ENCODE measurements at places on chromosomes 6 and 20.

- no peak overlapping the region for H3K27ac ChIP-seq
- DNase-seq: no peak
- no peaks in the 10 kb centered on the region for H3K4me1 ChIP-seq
- no peaks in the 10 kb centered on the region for H3K27me3 ChIP-seq
- no peak overlapping the region for H3K4me3 ChIP-seq
Measured at GRCh38 chr6:51077821-51078518, 259.3 kb downstream of the TFAP2B start.

DNA sequence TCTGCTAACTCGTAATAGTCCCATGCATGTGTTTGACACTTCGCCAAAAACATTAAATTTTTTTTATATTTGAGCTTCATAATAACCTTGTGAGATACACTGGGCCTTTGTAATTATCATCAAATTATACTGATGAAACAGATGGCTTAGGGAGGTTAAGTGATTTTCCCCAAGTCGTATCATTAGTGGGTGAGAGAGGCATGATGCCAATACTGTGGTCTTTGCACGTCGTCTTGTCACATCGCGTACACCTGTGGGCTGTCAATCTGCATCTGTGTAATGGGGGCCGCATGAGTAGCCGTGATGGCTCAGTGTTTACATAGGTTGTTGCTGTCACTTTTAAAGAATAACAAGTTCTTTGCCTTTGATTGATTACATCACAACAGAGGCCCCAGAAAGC lies 1.7 kb downstream of the PRL start:
- no peaks in the 10 kb centered on the region for H3K4me1 ChIP-seq
- no peak for DNase-seq
- H3K36me3 ChIP-seq: no peaks in the 10 kb centered on the region
- no peak overlapping the region for H3K4me3 ChIP-seq
- no peak overlapping the region for H3K27ac ChIP-seq

- H3K4me3 ChIP-seq: peak overlapping the region; percentile 54
- H3K27ac ChIP-seq: peak overlapping the region; percentile 80
- peaks cover 60% of the 10 kb centered on the region for H3K27me3 ChIP-seq
- peaks cover 38% of the 10 kb centered on the region for H3K4me1 ChIP-seq
- H3K36me3 ChIP-seq: no peaks in the 10 kb centered on the region
Measured at GRCh38 chr6:150142097-150142669, 661 bp upstream of the PPP1R14C start.

DNA sequence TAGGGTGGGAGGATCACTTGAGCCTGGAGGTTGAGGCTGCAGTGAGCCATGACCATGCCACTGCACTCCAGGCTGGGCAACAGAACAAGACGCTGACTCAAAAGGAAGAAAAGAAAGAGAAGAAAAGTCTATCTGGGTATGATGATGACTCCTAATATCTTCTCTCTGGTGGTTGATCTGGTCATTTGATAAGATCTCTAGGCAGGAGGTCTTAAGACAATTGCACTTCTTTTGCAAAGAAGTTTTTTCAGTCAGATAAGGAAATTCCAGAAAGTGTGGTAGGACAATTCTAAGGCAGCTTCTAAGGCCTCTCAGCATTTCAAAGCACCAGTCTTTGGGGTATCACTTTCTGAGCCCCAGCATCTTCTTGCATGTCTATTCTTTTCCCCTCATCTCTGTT lies 7.7 kb upstream of the AIF1 start:
- H3K4me3 ChIP-seq: no peak overlapping the region
- DNase-seq: no peak
- no peaks in the 10 kb centered on the region for H3K36me3 ChIP-seq
- no peaks in the 10 kb centered on the region for H3K27me3 ChIP-seq
- H3K27ac ChIP-seq: no peak overlapping the region

DNA sequence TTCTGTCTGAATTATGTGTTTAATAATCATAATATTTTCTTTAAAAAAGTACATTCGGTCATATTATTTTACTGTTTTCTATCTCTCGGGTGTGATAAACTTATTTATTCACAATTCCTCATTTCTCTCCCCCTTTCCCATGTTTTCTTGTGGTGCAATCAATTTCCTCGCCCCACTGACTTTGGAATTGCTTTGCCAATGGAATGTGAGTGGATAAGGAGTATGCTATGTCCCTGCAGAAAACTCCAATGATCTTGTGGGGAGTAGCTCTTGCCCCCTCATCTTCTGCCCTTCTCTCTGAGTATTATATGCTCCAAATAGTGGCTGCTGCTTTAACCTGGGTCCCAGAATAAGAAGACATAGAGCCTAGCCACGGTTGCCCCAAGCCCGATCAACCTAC lies 64.1 kb downstream of the HMGN3 start:
- H3K27ac ChIP-seq: no peak overlapping the region
- no peaks in the 10 kb centered on the region for H3K27me3 ChIP-seq
- peaks cover 3% of the 10 kb centered on the region for H3K4me1 ChIP-seq
- H3K4me3 ChIP-seq: no peak overlapping the region
- no peak for DNase-seq

DNA sequence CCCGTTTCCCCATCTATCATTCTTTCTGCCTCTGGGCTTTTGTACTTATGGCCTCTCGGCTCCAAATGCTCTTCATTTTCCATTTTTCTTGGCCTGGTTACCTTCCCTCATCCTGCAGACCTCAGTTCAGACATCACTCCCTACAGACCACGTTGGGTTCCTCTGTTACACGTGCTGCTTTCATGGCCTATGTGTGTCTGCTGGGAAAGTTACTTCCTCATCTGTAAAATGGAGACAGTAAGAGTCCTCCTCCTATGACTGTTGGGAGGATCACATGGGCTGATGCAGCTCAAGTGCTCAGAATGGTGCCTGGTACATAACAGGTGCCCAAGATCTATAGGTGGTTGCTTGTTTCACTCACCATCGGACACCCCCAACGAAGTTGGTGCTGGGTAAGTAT lies 13.5 kb downstream of the KCNK17 start:
- no peaks in the 10 kb centered on the region for H3K27me3 ChIP-seq
- H3K27ac ChIP-seq: no peak overlapping the region
- no peak for DNase-seq
- H3K4me3 ChIP-seq: no peak overlapping the region
- H3K36me3 ChIP-seq: no peaks in the 10 kb centered on the region

DNA sequence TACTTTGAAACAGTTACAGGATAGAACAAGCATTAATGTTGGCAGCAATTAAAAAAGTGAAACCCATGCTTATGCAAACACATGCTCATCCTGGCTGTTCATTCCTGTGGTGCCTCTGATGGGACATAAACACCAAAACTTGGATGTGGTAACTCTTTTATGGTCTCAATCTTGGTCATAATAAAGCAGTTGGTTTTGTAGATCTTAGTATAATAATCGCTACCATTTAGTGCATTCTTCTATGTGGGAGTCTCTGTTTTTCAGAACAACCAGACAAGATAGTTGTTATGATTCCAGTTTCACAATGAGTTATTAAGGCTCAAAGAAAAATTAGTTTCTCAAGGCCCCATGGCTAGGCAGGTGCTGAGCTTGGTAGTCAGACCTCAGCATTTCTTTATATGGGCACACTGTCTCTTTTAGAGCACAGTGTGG lies 184.0 kb downstream of the UTRN start:
- no peak for DNase-seq
- H3K4me1 ChIP-seq: no peaks in the 10 kb centered on the region
- H3K4me3 ChIP-seq: no peak overlapping the region
- no peaks in the 10 kb centered on the region for H3K27me3 ChIP-seq
- H3K27ac ChIP-seq: no peak overlapping the region
- H3K36me3 ChIP-seq: peaks cover 29% of the 10 kb centered on the region

DNA sequence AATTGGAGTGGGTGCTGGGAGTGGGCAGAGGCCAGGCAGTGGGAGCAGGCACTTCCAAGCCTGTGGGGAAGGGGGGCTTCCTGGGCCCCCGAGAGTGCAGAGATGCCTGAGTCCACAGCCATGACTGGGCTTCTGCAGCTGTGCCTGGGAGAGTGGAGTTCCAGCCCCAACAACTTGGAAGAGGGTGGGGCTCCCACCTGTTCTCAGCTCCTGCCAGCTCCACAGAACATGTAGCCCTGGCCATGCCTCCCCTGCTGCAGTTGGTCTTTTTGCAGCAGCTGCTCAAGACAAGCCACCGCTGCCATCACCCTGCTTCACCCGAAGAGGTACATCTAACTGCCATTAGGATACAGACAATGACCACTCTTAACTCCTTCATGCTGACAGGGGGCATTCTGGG lies 1092.3 kb downstream of the KHDRBS2 start:
- no peaks in the 10 kb centered on the region for H3K27me3 ChIP-seq
- DNase-seq: no peak
- H3K4me3 ChIP-seq: no peak overlapping the region
- no peaks in the 10 kb centered on the region for H3K36me3 ChIP-seq

DNA sequence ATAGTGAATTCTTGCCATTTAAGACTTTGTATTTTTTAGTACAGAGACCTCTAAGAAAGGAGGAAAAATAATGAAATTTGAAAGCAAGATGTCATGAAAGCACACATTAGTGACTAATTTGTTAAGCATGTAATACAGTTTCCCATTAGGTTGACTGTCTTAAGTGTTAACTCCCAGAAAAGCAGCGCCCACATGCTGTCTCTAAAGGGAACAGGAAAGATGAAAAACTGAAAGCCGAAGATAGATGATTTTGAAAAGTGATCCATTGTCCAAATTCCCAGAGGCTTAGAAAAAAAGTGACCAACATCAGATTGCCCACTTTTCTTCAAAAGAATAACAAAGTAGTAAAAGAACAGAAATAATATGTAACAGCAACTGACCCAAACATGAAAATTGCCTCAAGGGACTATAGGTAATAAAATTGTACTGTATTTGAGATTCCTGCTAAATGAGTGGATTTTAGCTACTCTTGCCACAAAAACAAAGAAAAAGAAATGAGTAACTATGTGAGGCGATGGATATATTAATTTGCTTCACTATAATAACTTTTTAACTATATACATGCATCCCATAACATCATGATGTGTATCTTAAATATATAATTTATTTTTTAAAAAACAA lies 83.2 kb upstream of the OGFRL1 start:
- H3K27ac ChIP-seq: no peak overlapping the region
- no peak for DNase-seq
- no peaks in the 10 kb centered on the region for H3K27me3 ChIP-seq

DNA sequence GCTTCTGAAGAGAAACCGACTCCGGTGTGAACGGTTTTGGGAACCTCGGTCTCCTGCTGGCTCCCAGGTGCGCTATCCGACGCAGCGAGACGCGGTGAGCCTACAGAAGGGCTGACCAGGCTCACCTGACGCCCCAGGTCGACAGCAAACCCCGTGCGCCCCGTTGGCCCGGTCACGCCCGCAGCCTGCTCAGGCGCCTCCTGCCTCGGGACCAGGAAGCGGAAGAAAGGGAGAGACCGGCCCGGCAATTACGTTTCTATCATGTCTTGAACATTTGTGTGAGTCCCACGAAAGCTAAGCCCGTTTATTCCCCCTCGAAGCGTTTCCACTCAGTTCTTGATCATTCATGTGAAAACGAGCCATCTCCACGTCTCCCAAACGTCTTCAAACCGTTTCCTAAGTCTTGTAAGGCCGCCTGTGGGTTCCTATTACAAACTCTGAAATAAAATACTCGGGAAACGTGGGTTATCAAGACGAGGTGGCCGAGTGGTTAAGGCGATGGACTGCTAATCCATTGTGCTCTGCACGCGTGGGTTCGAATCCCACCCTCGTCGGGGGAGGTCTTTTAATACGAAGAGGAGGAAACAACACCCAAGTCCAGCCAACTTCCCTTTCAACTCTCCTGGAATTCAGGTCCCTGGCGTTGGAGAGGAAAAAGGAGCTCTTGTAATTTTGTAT lies 150.5 kb upstream of the PRSS16 start:
- H3K27me3 ChIP-seq: peaks cover 55% of the 10 kb centered on the region
- no peak for DNase-seq
- peaks cover 9% of the 10 kb centered on the region for H3K4me1 ChIP-seq

DNA sequence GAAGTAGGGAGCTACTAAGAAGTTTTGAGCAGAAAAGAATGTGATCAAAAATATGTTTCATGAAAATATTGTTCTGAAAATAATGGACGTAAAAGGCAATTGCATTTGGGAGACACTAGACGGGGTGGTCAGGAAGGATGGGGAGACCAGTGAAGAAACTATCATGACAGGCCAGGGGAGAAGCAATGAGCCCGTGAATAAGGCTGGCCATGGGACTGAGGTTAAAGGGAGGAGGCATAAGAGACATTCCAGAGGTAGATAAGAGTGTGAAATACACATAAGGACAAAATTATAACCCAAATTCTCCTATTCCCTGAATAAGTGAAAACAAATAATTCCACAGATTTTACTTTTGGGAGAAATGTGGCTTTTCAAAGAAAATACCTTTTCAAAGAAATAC lies 51.7 kb downstream of the MARCKS start:
- no peaks in the 10 kb centered on the region for H3K27me3 ChIP-seq
- peaks cover 8% of the 10 kb centered on the region for H3K4me1 ChIP-seq
- DNase-seq: no peak
- no peak overlapping the region for H3K4me3 ChIP-seq
- H3K36me3 ChIP-seq: no peaks in the 10 kb centered on the region
- H3K27ac ChIP-seq: no peak overlapping the region

GRCh38 chr6:142945446-142946180 lies 637 bp upstream of the HIVEP2 start:
- peaks cover 31% of the 10 kb centered on the region for H3K4me1 ChIP-seq
